Astrocyte of the cerebellum (primary cell): ENCODE measurements at places on chromosomes 12 and 14.

DNA sequence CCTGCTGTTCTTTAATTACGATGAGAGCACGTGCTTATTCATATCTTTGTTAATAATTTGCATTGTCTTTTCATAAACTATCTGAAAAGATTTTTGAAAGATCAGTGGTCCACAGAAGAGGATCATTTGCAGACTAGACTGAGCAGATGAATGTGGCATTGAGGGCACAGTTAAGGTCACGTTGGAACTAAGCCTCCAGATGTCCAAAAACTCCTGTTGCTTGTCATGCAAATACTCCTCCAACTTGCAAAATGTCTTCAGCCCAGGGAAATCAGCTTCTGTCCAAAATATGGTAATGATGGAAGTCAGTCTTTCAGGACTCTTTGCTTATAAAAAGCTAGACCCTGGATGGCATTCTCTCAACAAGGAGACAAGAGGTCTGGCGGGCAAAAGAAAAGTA, 201.6 kb upstream of the TMEM260 start:
- DNase-seq: no peak

DNA sequence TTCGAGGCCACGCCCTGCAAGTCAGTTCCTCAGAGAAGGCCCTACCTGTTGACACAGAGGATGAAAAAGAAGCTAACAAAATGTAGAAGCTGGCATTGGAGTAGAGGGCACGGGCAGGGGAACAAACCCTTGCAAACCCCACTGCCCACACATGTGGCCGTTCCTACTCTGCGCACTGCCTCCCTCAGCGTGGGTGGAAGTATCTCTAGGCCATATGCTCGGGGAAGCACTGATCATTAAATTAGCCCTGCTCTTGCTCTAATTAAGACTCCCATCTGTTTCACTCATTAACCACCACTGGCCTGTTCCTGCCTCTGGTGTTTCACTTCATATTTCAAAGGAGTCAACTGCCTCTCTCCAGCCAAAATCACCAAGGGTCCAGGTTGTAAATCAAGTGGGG, 201.2 kb upstream of the SFSWAP start:
- no peak for DNase-seq

- DNase-seq: no peak
These were observed 34.4 kb upstream of the DLK1 start for GRCh38 chr14:100692256-100692655.

DNA sequence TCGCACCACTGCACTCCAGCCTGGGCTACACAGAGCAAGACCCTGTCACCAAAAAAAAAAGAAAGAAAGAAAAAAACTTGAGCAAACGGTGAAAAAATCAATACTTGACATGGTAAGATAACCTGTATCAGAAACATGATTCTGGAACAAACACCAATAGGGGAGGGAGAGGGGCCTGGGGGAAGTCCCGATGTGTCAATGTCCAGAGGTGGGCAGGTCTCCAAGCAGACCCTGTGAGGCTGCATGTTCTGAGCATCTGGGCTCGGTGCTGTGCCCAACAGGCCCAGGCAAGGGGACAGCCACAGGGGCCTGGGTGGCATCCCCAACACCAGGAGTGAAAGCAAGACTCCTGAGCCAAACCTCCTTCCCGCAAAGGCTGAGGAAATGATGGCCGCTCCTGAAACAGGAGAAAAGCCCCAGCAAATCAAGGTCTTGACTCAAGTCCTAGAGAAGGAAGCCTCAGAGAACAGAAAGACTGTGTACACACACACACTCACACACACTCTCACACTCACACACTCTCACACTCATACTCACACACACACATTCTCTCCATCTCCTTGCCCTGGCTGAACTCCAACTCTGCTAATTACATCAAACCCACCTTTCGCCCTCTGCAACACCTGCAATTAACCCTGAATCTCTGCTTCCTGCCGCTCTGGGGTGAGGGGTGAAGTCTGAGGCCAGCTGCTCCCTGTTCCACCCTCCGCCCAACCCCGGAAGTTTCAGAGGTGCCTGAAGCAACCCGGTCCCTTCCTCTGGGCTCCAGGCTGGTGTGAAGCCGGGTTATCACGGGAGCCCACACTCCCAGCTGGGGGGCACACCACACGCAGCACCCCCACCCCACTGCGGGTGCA, 20.4 kb downstream of the CCDC88C start:
- DNase-seq: no peak

- no peak for DNase-seq
These were observed 28.6 kb downstream of the TULP3 start for GRCh38 chr12:2919249-2919648.

DNA sequence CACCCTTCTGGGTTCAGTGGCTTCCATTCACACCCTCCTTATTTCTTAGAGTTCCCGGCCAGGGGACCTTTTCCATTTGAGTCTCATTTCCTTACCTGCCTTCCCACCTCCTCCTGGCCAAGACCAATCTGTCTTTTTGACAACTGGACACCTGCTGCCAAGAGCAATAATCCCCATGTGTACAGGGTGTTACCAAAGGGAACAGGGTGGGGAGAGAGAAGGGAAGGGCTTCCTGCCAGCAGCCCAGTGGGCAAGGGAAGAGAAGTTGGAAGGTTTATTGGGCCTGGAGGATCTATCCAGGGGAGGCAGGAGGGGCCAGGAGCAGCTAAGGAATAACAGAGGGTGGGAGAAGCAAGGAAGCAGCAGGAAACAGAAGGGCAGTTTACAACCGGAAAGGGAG, 346.2 kb downstream of the C12orf75 start:
- DNase-seq: no peak

GRCh38 chr12:39873065-39873464, 232.8 kb downstream of the SLC2A13 start:
- DNase-seq: no peak

- DNase-seq: no peak
These were observed 33.3 kb upstream of the BCAT1 start for GRCh38 chr12:24982250-24982649.

DNA sequence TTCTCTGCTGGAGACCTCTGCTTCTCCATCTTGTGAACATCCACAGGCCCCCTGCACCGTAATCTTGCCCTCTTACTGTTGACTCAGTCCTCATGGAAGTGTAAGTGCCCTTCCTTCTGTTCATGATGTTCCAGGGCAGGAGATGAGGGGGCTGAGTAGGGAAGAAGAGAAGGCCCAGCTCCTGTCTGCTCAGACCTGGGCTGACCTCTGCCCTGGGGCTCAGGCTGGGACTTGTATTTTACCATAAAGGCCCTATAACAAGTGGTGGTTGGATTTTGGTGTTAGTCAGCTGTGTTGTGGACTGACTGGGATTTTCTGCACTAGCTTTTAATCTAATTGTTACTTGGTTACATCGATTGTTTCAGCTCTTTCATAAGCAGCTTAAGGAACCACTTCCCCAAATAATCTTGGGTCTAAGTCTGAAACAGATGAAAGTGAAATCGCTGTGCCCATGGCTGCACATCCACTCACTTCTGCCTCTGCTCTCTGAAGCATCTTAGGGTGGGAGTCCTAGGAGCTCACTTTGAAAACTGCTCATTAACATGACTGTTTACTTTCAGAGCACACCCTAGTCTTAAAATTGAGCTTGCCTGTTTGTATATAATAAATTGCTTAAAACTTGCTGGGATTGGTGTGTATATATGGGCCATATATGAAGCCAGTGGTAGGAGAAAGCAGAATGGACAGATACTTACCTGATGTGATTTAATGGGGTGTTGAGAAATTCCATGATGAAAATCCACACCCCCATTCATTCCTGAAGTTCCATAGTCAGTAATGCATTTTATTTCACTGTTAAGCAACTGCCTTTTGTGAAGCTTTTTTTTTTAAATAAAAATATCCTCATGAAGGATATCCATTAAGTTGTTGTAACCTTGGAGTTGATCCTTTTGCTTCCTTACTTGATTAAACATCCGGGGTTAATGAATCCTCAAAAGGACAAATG, 17.7 kb downstream of the C12orf71 start:
- DNase-seq: no peak

- no peak for DNase-seq
These were observed 5.1 kb downstream of the ANKRD9 start for GRCh38 chr14:102504328-102504999.

DNA sequence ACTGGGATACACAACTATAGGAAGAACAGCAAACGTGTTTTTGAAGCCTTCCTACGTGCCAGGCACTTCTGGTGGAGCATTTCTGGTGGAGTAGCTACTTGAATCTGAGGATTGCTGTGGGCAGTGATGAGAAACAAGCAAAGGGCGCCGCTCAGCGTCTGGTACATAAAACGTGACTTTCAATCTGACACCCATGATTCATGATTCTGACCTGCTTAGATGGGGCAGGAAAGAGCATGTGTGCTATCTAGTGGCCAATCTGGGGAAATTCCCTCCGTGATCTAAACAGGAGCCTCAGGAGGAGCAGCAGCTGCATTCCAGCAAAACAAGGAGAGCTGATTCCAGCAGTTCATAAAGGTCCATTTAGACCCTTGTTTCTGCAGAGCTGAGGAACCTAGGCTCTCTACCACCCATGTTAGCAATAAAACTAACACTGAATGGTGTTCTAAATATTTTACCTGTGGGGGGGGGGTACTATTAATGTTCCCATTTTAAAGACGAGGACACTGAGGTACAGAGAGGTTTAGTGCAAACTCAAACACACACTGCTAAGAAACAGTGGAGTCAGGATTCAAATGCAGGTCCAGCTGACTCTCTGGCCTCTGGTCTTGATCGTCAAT, 37.8 kb downstream of the PAH start:
- DNase-seq: peak; percentile 9

GRCh38 chr12:33012226-33012625, 115.6 kb upstream of the PKP2 start:
- DNase-seq: no peak

DNA sequence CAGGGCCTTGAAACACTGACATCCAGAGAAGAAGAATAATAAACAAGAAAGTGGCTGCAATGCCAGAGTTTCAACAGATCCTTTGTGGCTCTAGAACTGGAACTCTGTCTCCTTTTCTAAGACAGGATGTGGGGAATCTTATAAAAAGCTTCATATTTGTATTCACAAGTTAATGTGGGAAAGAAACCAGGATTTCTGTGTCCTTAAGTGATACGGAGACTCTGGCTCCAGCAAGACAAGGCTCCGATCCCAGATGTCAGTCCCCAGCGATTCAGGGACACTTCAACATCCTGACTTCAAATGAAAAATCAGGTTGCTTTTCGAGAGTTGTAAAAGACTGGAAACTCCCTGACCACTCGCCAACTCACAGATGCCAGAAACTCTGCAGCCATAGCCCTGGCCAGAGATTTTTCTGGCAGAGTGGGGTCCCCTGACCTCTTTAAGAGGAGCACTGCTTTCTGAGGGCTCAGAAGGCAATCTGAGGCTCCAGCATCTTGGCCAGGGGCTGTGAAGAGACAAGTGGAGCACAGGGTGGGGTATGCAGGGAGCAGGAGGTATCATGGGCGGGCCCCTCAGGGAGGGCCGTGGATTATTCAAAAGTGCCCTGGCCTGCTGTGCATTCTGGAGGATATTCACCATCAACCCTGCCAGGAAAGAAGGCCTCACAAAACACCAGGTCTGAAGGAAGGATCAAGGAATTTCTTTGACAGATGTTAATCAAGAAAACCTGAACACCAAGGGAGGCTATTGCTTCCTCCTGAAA, 53.3 kb downstream of the TMX1 start:
- DNase-seq: peak; percentile 26

- no peak for DNase-seq
These were observed 39.4 kb downstream of the ADGRD1 start for GRCh38 chr12:130992979-130993538.

- no peak for DNase-seq
These were observed 16.0 kb upstream of the TRAF3 start for GRCh38 chr14:102761206-102761605.

DNA sequence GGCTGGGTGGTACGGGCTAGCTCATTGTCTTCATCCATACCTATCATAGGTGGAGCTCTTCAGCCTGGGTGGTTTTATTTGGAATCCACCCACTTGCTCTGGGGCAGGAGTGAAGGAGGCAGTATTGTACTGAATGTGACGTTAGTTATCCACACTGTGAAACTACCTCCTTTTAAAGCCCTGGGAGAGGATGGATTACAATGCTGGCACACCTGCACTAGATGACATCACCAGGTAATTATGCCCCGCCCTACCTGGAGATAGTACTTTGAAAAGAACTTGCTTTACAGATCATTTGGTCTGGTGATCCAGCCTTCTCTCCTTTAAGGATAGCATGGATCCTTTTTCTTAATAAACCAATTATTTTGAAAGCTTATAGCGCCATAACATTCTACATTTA, 78.0 kb downstream of the B4GALNT3 start:
- no peak for DNase-seq

- DNase-seq: no peak
These were observed 20.0 kb upstream of the KDM2B start for GRCh38 chr12:121600702-121601336.

DNA sequence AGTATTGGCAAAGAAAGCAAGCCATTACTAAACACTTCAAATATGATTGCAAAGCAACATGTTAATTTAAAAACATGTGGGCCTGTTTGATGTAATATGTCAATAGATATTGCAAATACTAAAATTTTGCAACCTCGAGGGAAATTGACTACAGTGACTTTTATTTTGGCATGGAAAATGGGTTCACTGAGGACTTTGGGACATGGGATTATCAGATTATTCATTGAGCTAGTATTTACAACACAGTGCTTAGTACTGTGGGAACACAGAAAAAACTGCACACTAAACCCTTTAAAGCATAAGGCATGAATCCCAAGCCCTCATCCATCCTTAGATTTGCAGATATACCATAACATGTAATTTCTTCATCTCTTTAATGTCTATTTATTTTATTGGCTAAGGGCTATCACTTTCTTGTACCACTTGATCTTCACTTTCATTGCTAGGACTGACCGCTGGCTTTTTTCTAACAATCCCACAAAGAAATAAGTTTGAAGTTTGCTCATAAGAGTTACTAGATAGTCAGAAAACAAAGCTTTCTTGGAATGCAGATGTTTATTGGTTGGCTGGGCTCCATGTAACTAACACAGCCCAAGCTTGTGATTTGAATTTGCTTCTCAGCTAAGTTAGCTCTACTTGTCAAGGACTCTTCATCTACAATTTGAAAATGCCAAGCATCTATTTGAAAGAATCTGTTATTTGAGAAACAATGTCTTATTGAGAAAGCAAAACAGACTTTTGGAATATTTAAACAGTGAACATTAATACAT, 48.7 kb downstream of the PPFIBP1 start:
- no peak for DNase-seq

DNA sequence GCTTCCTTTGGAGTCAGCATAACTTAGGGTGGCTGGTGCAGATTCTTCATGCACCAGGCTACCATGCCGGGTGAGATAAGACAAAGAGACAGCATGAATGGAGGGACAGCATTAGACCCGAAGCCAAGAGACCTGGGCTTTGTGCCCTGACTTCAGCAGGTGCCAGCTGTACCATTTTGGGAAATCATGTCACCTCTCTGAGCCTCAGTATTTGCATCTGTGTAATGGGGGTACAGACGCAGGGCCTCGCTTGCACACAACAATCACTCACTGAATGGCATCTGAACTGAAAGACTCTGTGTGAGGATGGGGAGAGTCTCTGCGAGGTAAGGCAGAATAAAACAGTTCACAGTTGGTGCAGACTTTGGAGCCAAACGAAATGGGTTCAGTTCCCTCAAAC, 1053.7 kb downstream of the VRK1 start:
- DNase-seq: no peak

DNA sequence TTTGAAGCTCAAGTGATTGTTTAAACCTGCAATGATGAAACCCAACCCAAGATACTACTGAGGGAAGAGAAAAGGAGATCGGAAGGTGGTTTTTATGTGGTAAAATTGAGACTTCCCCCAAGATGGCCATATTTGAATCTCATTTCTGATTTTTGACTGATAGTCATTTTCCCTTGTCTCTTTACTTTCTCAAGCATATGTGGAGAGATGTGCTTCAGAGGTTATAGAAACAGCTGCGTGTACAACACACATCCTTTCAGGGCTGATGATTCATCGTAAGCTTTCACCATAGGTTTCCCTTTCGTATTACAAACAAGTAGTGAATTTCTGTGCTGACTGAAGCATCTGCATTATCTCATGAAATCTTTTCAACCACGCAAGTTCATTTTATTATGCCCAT, 276.2 kb downstream of the EMP1 start:
- no peak for DNase-seq
